Activated T-helper 2 cell treated with anti-CD3 and anti-CD28 coated beads, Interferon-gamma antibody, Interleukin-2, Interleukin-4, amounts not matched to agents 10 μg/mL and 5 μg/mL and 100 μg/mL, durations not matched to agents 14 hours and 24 hours and 36 hours (primary cell): ENCODE measurements at places on chromosomes 2 and 18. TPM values are rescaled to one million over a fixed set of nuclear protein-coding genes. Genes with fewer than 3 reads are reported as not detected.

- H3K27me3 ChIP-seq, result peaks cover 16% of the 10 kb centered on the region
- no peak overlapping the region for H3K27ac ChIP-seq
- peaks cover 3% of the 10 kb centered on the region for H3K36me3 ChIP-seq
- DNase-seq, result no peak
Observed at GRCh38 chr18:13163167-13163927, 55.2 kb upstream of the LDLRAD4 start.

The PSMA8 gene
- total RNA-seq, result 1.2 and 1.4 TPM in 2 replicates

DNA sequence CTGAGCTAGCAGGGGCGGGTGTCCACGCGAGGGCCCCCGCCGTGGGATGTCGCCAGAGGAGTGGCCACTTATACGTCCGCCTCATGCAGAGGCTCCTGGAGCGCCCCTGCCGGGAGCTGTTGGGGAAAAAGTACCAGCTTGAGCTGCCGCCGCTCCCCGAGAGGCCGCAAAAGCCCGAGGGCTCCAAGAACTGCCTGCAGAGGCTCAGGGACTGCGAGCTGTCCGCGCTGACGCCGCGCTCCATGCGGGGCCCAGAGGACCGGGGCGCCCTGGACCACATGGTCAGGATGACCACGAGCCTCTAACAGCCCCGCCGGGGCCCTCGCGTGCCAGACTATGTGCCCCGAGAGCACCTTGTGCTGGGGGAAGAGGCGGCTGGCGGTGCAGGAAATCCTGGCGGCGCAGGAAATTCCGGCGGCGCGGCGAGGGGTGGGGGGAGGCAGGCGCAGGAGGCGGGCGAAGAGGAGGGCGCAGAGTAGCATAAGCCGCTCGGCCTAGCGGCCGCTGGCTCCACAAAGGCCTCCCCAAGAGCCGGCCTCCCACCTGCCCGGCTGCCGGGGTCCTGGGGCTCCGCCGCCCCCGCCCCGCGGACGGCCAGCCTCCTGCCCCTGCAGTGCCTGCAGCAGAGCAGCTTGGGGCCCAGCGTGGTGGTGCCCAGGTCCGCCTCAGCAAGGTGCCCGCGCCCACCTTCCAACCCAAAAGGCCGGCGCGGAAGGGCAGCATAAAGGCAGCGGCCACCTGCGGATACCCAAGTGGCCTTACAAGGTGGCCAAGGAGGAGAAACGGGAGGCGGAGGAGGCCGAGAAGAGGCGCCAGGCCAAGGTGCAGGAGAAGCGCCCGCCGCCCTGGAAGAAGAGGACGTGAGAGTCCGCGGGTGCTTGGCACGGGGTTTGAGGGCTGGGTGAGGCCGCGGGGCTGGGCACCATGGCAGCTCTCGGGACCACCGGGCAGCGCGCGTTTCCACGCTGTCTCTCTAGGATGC, 42.1 kb upstream of the TRIM43B start:
- peaks cover 43% of the 10 kb centered on the region for H3K4me1 ChIP-seq
- peaks cover 55% of the 10 kb centered on the region for H3K36me3 ChIP-seq
- no peaks in the 10 kb centered on the region for H3K27me3 ChIP-seq
- H3K4me3 ChIP-seq, result peak overlapping the region; percentile 96

- no peak overlapping the region for H3K4me3 ChIP-seq
- H3K27me3 ChIP-seq, result no peaks in the 10 kb centered on the region
- DNase-seq, result no peak
- no peaks in the 10 kb centered on the region for H3K4me1 ChIP-seq
- no peaks in the 10 kb centered on the region for H3K36me3 ChIP-seq
- no peak overlapping the region for H3K27ac ChIP-seq
Observed at GRCh38 chr18:42305869-42306593, 351.0 kb downstream of the PIK3C3 start.

The GPR45 gene
- not detected in 2 replicates for total RNA-seq

DNA sequence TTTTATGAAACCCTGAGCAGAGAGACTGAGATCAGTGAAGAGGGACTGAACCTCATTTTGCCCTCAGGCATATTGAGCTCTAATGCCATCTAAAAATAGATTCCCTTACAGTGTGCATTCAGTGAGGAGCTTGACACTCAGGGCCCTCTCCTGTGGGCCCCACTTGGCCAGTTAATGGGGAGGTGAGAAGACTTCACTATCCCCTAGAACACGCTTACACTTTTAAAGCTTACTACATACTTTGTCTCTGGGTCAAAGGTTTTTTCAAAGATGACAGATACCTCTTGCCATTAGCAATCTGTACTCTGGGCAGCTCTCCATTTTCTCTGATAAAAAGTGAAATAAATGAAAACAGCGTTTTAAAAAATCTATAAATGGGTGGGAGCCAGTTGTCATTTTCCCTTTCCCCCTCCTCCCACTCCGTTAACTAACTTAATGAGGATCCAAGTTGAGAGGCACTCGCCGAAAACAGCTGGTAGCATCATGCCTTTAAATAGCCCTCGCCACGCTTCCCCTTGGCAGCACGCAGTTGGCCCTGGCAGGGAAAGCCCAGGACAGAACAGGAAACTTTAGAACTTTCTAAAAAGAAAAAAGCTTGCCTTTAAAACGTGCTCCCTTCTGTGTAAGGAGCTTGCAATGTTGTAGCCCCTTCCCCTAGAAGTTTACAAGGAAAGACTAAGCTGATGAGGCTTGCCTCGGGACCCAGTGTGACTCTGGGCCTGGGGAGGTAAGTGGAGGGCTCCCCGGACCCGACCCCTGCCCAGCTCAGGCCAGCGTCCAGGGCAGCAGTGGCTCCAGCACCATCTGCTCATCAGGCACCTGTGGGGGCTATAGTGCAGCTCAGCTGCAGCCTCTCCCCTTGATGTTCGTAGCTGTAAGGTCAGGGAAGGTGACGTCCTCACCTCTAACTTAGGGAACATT, 58.8 kb upstream of the FOSL2 start:
- H3K4me1 ChIP-seq, result peaks cover 2% of the 10 kb centered on the region
- no peak overlapping the region for H3K27ac ChIP-seq
- DNase-seq, result no peak
- no peak overlapping the region for H3K4me3 ChIP-seq
- no peaks in the 10 kb centered on the region for H3K27me3 ChIP-seq
- peaks cover 11% of the 10 kb centered on the region for H3K36me3 ChIP-seq

The CIB4 gene
- total RNA-seq, result not detected in 2 replicates
